ENCODE measurements at places on chromosomes 5 and 9.

DNA sequence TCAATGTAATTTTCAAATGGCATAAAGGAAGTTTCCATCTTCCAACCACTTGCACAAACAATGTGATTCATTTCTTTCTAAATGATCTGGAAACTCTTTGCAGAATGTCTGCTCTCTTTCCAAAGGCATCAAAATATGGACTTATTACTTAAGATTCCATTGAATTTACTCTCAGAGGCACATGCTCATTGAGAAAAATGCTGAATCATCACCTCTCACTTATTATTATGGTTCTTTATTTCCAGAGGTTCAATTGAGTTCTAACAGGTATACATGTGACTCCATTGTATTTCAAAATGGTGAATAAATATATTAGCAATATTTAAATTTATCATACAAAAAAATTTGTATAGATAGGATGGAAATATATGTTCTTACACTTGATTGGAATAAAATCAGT is 1140.6 kb downstream of the EFNA5 start:
- no peak for DNase-seq

- DNase-seq = no peak
Measured at GRCh38 chr9:74496819-74497747, at the start of gene RORB. Gene RORB (plus strand): TSS chr9:74497335. CDS start chr9:74497977, 642 bp downstream.

- DNase-seq = no peak
Measured at GRCh38 chr5:125717209-125717608, 706.0 kb upstream of the GRAMD2B start.

DNA sequence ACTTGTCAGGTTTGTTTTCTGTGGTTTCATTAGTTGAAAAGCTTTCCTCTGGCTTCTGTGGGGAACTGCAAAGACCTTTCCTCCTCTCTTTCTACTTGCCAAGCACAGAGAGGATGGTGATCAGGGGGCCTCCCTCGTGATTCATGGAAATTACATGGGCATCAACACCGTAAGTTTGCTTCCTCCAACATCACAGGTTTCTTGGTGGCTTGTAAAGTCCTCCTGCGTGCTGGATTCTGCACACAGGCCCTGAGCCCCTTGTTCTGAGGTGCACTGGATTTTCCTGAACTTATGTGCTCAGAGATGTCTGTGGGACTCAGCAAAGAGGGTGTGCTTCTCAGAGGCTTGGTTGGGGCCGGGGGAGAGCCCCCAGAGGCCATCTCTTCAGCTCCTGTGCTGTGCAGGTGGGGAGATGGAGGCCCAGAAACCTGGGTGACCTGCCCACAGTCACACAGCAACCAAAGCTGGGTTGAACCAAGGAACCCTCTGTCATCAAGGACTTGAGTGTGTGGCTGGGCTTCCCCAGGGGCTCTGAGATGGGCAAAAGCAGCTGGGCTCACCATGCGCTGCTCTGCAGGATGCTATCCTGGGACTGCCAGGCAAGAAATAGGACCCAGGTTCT is 36.5 kb downstream of the RGS3 start:
- DNase-seq = no peak
